ENCODE measurements at places on chromosomes 1 and 21.
A peak's percentile ranks its signal among the peaks of the same experiment; 100 is the strongest.

DNA sequence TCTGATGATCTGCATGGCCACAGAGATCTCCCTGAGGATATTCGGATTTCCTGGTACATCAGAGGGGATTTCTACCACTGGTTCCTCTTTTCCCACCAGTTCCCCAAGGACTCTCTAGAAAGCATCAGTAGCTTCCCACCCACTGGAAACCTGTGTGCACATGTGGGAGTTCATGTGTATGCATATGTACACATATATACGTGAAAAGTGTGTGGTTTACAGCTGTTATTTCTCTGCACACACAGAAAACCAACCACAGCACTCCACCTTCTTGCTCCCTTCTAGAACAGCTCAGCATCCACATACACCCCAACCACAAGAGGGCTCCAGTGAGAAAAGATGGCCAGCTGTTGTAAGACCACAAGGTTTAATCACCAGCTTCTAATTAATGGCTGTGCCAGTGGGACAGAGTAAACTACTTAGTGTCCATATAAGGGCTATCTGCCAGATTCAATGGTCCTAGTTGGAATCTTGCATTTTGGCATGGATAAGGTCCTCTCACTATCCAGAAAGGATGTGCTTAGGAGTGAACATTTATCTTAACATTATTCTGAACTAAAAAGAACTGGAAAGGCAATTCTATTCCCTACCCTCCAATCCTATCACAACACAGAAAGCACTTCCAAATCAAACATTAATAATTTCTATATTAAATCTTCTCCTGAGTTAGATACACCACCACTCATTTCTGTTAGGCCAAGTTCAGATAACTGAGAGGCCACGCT lies 24.1 kb downstream of the GPR3 start:
- DNase-seq: peak; percentile 36

GRCh38 chr1:78672428-78672827 lies 22.8 kb downstream of the IFI44 start:
- no peak for DNase-seq

DNA sequence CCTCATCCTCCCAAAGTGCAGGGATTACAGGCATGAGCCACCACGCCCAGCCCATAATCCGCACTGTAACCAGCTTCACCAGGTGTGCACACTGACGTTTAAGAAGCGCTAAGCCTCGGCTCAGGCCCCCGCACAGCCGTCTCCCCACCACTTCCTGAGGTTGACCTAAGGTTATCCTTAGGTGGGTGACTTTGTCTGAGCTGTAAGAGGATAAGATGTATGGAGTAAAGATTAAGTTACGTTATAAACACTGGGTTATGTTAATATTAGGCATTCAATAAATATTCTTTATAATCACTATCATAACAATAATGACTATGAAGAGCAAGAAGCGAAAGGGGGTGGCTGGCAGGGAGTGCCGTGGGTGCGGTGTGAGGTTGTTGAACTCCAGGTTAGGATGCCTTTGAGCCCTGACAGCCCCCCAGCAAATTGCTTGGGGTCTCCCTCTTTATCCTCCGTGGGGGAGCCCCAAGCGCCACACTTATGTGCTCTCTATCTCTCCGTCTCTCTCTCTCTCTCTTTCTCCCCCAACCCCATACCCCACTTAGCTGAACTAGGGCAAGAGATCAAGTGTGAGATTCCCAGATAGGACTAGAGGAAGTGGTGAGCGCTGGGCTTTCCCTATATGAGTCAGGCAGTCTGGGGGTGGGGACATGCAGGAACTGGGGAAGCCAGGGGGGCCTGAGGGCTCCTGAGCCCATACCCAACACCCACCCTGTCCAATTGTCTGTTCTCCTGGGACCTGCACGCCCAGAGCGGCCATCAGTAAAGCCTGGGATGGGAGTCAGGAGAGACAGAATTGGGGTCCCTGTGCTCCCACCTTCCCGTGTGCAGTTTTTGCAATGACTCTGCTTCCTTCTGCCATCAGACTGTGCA lies 7.6 kb downstream of the EFHD2 start:
- peak; percentile 52 for DNase-seq

DNA sequence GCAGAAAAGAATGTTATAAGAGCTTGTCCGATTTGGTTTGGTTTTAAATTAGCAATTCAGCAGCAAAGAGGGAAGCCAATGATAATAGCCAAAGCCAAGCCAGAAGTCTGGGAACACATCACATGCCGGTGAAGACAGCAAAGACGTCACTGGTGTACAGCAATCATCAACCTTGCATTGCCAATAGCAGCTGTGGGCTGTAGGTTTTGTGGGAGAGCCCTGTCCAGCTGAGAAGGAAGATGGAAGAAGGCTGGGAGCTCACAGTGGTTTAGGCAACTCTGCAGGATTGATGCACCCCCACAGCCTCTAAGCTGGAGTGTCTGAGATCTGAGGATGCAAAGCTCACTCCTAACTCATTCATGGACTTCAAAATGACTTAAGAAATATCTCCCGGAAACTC lies 338.7 kb downstream of the SIPA1L2 start:
- DNase-seq: no peak

DNA sequence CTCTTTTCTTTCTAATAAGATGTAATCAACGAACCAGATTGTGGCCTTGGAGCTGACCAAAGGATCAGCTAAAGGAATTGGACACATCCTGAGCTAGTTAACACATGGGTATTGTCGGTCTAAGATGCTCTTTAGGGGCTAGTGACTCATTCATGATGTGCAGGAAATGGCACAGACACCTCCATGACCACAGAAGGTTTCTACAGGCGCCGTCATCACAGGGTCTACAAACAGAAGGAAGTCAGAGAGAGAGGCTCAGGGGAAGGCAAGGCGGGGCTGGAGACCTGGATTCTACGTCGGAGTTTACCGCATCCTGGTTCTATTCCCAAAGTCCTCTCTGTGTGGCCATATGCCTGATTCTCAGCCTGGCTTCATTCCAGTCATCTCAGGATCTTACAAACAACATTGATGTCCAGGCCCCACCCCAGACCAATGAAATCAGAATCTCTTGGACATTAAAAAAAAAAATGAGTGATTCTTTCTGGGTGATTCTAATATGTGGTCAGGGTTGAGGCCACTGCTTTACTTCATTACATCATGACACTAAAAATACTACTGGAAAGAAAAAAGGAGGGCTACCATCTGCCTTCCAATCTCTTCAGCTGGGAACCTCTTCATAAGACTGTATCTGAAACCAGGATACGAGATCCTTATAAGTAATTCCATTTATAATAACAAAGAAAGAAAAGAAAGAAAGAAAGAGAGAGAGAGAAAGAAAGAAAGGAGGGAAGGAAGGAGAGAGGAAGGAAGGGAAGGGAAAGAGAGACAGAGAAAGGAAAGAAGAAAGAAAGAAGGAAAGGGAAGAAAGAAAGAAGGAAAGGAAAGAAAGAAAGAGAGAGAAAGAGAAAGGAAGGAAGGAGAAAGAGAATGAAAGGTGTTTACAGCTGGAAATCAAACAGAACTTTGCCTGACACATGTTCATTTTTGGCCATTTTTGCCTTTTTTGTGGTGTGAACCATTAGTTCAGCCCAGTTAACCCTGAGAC lies 11.6 kb upstream of the KCNJ15 start:
- DNase-seq: peak; percentile 46

- DNase-seq: no peak
Measured at GRCh38 chr1:28779751-28780408, 32.1 kb upstream of the OPRD1 start.

GRCh38 chr1:208024406-208024805 lies 113.5 kb upstream of the CD34 start:
- no peak for DNase-seq

DNA sequence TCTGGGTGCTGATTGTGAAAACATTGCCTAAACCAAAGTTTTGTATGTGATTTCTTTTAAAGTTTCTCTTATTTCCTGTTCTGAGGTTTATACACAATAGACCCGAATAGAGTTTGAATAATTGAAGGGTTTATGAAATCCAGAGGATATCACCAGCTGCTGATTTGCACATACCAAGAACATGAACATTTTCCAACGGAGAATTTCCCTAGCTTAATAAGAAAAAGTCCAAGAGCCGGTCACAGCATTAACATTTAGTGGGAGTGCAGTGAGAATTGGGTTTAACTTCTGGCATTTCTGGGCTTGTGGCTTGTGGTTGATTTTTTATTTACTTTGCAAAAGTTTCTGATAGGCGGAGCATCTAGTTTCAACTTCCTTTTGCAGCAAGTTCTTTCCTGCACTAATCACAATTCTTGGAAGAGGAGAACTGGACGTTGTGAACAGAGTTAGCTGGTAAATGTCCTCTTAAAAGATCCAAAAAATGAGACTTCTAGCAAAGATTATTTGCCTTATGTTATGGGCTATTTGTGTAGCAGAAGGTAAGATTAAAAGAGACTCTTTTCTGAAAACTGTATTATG lies at the start of gene CFH:
TSS of gene CFH (plus strand) at position 407 of the 579 bp plus-strand sequence. CDS start at position 482, 75 bp downstream.
- DNase-seq: no peak

GRCh38 chr1:32241001-32241763 lies 5.8 kb upstream of the FAM167B start:
- DNase-seq: no peak

DNA sequence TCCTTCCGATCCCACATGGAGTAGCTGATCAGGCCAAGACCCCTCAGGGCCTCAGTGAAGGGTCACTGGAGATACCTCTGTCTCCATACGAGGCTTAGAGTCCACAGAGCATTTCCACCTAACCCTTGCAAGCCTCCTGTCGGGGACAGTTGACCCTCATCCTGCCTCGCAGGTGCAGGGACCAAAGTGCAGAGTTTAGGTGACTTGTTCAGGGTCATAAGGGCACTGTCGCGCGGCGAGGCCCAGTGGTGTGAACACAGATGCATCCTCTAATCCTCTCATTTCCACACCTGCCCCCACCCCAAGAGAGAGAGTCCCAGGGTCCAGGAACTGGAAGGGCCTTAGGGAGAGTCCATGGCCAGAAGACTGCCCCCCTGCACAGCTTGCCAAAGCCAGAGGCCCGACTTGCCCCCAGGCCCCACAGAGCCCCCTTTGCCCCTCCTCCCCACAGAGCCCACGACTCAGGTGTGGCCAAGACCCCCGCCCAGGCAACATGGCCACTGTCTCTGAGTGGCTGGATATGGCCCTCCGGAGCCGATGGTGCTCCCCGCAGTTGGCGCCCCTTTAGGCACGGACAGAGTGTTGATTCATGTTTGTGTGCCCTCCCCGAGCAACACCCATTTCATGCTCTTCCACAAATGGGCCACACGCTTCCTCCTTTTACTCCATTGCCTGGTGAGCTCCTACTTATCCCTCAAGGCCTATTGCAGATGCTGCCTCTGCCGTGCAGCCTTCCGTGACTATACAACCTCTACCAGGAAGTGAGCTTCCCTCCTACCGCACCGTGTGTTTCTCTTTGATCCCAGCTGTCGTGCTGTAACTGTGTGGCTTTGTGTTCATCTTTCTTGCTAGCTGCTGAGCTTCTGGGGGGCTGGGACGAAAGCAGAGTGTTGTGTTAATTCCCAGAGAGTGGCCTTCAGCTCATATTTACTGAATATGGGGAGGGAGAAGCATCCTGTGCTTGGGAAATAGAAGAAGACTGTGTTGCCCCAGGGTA lies 1.7 kb downstream of the TRPM2 start:
- no peak for DNase-seq

DNA sequence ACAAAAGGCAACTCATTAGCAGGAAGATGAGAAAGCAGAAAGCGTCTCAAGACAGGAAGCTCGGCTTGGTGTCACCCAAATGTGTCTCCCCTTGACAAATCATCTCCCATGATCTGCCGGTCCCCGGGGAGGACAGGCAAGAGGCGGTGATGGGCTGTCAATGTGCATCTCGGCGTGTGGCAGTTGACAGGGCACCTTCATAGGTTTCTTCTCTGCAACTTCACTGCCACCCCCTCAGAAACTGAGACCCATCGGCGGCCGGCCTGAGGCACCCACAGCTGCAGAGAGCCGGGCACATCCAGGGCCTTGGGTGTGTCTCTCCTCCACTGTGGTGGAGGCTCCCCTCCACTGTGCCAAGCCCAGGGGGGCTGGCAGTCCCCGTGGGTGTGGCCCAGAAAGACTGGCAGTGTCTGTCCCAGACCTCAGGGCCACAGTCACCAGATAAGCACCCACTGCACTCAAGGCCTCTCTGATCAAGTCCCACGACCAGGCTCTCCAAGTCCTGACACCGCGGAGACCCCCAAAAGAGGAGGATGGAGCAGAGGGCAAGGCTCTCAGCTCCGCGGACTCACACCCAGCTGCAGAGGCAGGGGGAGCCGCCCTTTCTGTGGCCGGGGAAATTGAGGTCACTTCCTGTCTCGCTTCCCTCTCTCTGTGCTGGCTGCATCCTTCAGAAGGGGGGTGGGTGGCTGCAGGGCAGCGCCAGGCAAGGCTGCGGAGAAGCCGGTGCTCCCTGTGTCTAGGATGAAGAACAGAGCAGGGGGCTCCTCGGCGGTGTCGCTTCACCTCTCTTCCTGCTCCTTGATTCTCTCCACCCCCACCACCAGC lies 39.6 kb upstream of the LBR start:
- peak; percentile 71 for DNase-seq

- no peak for DNase-seq
Measured at GRCh38 chr1:15758953-15759661, 512 bp downstream of the FBLIM1 start.

GRCh38 chr1:26616881-26617280 lies 78.9 kb upstream of the ARID1A start:
- DNase-seq: no peak

DNA sequence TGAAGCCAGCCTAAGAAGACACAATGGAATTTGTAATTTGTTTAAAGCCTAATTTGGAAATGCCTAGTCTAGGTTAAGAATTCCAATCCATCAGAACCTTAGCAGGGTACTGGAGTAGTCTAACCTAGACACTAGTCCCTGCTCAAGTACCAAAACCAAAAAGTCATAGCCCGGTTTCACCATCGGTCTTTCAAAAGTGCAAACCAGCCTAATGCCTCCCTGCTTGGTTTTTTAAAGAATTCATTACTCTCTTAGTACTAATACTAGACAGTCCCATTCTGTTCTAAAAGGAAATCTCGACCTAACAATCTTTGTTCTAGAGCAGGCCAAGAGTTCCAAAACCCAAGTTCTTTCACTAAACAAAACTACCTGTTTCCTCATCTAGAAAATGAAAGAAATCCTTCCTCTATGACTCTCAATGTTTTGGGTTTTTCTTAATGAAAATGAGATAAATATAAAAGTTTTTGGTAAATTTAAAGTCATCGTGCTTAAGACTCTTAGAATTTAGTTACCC lies 2.6 kb downstream of the PUM1 start:
- DNase-seq: no peak

DNA sequence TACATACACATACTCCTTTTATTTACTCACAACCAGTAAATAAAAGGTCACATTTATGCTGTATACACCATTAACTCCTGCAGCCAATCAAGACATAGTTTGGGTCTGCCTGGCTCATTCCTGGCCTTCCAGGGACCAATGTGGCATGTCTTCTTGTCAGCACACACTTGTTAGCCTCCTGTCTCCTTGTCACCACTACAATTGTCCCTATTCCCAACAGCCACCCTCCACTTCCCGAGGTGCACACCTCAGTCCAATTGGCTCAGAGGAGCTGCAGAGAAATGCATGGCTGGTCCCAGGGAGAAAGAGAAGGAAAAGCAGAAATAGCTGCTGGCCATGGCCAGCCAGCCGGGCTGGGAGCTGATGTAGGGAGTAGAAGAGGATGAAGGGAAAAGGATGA lies 116.9 kb downstream of the PLXNA2 start:
- no peak for DNase-seq

DNA sequence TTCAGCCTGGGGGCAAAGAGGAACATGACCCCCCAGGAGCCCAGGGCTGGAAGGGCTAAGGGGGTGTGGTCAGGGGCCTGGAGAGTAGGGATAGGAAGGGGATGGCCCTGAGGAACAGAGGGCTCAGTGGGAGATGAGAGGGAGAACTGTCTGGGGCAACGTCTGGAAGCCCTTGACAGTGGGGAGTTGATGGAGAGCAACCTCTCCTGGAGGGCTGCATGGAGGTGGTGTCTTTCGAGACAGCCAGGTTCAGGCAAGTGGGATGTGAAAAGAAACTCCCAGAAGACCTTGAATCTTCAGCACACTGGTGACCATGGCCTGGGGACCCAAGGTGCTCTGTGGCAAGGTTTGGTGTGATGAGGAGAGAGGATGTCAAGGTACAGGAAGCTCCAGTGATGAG lies 54.2 kb upstream of the RUNX3 start:
- no peak for DNase-seq
